ENCODE measurements at places on chromosomes 11 and 22.
A peak's percentile ranks its signal among the peaks of the same experiment; 100 is the strongest.

GRCh38 chr11:69699213-69699612 lies 4.6 kb downstream of the FGF19 start:
- DNase-seq: no peak

- DNase-seq: no peak
Measured at GRCh38 chr11:44270403-44271273, 39.3 kb downstream of the ALX4 start.

GRCh38 chr11:30314625-30315024 lies 8.3 kb upstream of the ARL14EP start:
- DNase-seq: no peak

DNA sequence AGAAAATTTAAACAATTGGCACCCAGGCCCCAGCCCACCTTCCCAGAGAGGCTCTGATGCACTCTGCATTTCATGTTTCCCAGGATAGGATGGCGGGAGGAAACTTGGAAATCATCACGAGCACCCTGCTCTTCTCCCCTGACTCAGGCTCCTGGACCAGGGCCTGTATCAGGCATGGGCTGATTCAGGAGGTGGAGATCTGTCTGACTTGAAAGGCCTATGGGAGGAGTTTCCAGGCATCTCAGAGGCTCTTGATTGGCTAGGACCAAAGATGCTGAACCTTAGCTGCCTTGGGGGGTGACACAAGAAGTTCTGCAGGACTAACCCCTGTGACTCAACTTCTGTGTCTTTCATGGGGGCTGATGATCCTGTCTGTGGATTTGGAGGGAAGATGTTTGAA lies 106.2 kb downstream of the PKNOX2 start:
- DNase-seq: no peak

GRCh38 chr22:44955102-44955501 lies 54.7 kb downstream of the PHF21B start:
- DNase-seq: no peak

DNA sequence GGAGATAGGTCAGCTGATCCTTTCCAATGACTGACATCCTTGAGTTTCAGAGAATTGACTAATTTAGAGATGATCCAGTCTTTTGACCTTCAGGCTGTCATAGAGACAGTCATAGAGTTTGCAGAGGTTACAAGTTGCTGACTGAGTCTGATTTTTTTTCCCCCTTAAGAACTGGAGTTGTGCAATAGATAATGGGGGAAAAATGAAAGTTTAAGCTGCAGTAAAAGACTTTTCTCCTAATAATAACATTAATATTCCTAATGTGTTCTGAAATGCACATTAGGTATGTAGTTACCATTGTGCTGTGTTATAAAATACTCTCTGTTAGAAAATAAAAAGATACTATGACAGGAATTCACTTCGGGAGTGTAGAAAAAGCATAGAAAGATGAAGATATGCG lies 876.9 kb upstream of the RAG2 start:
- no peak for DNase-seq

- DNase-seq: no peak
Measured at GRCh38 chr22:46038516-46039430, 61.8 kb upstream of the WNT7B start.

GRCh38 chr22:40637183-40638150 lies 948 bp upstream of the MRTFA start:
- peak; percentile 34 for DNase-seq

GRCh38 chr11:118914178-118914918 lies 11.4 kb downstream of the BCL9L start:
- DNase-seq: no peak

DNA sequence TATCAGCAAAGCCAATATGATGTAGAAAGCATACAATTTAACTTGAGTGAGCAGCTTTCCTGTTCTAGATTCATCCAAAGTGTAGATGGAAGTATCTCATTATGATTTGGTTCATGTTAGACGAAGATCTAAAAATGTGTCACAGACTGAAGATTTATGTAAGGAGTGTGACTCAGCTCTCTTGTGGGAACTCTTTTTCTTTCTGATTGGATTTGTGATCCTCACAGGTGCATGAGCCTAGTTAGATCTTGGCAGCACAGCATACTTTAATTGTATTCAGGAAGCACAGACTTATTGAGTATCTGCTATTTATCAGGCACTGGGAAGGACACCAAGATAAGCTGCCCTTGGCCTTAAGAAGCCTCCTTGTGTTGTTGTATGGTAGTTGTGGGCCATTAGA lies 147.1 kb downstream of the C11orf91 start:
- no peak for DNase-seq

GRCh38 chr11:422249-422656 lies 7.5 kb upstream of the SIGIRR start:
- DNase-seq: no peak

DNA sequence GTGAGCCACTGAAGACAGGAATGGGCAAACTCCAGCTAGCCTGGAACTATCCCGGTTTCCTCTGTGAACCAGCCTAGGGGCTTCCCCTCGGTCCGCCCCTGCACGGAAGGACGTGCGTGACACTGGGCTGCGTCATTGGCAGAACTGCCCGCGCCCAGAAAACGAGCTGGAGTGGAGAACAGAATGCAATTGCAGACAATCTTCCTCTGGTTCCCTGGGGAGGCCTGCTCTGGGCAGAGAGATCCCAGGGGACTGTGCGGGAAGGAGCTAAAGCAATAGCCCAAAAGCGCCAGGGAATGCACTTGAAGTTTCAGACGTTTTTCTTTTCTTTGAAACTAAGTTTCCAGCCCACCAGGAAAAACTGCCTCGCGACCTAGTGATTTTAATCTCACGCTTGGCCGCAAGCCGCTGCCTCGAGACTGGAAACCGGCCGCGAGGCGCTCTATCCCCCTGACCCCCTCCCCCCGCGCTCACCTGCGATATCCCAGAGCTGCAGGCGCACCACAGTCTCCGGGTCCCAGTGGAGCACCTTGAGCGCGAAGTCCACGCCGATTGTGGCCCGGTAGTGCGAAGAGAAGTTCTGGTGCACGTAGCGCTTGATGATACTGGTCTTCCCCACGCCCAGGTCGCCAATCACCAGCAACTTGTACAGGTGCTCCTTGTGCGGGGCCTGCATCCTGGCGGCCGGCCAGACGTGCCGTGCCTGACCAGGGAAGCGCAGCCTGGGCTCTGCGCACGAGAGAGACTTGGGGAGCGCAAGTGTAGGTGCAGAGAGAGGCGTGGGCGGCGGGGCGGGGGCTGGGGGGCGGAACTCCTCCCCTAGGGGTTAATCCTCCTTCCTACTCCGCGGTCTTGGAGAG lies at the start of gene RAB38:
RAB38 (minus strand) TSS at position 735 of the 860 bp plus-strand sequence; CDS start at position 676, 59 bp downstream.
- DNase-seq: no peak

- DNase-seq: no peak
Measured at GRCh38 chr22:40238425-40239344, 61.0 kb downstream of the TNRC6B start.

GRCh38 chr11:114281388-114281956 lies 14.7 kb upstream of the NNMT start:
- DNase-seq: no peak

- DNase-seq: no peak
Measured at GRCh38 chr11:12800871-12801270, 126.7 kb downstream of the TEAD1 start.

Measured in activated CD8-positive, alpha-beta memory T cell treated with anti-CD3 and anti-CD28 coated beads for 1 hour (primary cell).